ENCODE measurements at places on chromosomes 4 and X. TPM values are rescaled to one million over a fixed set of nuclear protein-coding genes. Genes with fewer than 3 reads are reported as not detected.
A peak's percentile ranks its signal among the peaks of the same experiment; 100 is the strongest.

The HHIP gene
- 14.5 TPM for total RNA-seq

The FOXP3 gene
- not detected for total RNA-seq

The SPANXN5 gene
- total RNA-seq: not detected

The SPATA18 gene
- total RNA-seq: 4.3 TPM

DNA sequence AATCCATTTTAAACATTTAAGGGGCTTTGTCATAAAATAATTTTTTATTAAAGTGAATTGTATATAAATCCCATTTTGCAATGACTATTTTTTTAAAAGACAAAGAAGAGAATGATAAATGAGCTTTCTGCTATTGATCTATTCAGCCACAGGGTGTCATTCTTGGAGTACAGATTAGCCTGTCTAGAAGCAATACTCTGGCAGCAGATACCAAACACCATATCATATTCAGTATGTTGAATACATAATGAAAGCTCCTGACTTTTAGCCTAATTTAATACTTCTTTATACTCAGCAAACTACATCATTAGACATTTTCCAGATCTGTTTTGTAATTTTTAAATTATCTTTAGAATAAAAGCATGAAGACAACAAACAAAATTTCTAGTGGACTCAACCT is 496.3 kb downstream of the PDGFC start:
- H3K4me3 ChIP-seq: no peak overlapping the region
- H3K4me1 ChIP-seq: no peaks in the 10 kb centered on the region
- H3K27ac ChIP-seq: no peak overlapping the region
- H3K36me3 ChIP-seq: no peaks in the 10 kb centered on the region

DNA sequence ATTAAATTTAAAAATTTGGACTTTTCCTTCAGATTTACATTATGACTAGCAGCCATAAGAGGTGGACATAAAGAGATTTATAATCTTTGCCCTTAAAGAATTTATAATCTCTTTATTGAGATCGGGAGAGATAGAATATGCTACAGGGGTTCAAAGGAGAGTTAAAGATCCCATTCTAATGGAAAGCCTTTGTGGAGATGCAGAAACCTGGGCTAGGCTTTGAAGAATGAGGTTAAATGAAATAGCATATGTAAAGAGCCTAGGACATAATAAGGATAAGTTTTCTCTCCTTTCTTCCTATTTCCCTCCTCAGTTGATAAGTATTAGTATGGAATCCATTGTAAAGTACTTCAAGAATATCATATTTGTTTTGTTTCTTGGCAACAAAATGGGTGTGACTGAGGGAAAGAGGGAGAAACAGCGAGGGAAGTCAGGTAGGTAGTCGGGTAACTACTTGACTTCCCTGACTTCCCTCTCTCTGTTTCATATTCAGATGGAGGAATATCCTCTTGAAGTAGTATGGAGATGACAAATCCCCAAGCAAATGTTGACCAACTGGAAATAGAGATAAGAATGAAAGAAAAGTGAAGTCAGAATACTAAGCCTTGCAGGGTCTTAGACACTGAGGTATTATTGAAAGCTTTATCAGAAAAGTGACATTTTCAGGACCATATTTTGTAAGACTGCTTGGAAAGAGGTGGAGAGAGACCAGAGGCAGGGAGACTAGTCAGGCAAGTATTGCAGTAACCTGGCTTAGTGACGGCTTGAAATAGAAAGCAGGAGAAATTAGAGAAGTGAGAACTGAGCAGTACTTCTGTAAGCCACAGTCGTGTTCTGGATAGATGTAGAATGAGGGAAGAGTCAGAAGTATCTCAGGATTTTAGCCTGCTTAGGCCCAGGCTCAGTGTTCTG is 82.9 kb downstream of the PDLIM5 start:
- H3K27ac ChIP-seq: peak overlapping the region; percentile 55
- peaks cover 7% of the 10 kb centered on the region for H3K36me3 ChIP-seq
- peaks cover 95% of the 10 kb centered on the region for H3K4me1 ChIP-seq
- no peak overlapping the region for H3K4me3 ChIP-seq
- H3K27me3 ChIP-seq: no peaks in the 10 kb centered on the region

Measured in right atrium auricular region (tissue), 2 donors.